NCI-H1048 (cell line): ENCODE measurements at places on chromosomes 6 and 20.
A peak's percentile ranks its signal among the peaks of the same experiment; 100 is the strongest.

- no peak for DNase-seq
Observed at GRCh38 chr20:17431621-17432364, 99.4 kb downstream of the BFSP1 start.

DNA sequence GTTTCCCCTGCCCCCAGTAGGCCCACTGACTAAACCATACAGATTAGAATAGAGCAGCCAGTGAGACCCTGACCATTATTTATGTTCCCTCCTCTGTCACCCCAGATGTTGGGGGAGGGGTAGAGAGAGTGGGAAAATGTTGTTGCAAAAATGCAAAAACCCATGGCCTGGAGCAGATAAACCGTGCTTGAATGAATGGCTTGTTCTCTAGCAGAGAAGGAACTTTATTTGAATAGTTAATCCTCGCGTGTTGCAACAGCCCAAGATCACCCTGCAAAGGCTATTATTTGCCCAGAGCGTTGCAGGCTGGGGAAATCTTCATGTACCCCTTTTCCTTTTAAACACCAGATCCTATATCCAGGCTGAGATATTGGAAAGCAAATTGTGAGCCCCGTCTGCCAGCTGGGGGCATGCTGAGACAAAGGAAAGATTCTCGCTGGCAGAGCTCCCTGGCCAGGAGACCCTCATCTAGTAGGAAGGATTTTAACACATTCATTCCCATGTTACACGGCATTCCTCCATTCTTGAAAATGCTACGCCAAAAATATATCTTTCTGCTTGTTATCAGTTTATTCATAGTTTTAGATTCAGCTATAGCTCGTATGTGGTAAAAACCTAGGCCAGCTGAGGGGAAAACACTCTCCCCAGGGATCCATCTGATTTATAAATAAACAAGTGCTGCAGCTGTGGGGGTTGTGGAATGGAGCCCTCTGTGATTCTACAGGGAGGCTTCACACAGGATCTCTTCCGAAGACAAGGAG lies 53.0 kb downstream of the LINC00237 start:
- DNase-seq: peak; percentile 85

GRCh38 chr6:158560836-158561320 lies 987 bp downstream of the TMEM181 start:
- DNase-seq: no peak

- no peak for DNase-seq
Observed at GRCh38 chr20:1835186-1836035, 59.8 kb upstream of the SIRPA start.

- no peak for DNase-seq
Observed at GRCh38 chr20:62362991-62363919, 3.9 kb downstream of the LAMA5 start.

GRCh38 chr6:170039156-170040114 lies 251.4 kb downstream of the DLL1 start:
- DNase-seq: no peak

GRCh38 chr20:59042151-59042795 lies at the start of gene PRELID3B:
TSS of gene PRELID3B (minus strand) at chr20:59042786. CDS start at chr20:59042730, 56 bp downstream.
- no peak for DNase-seq

GRCh38 chr6:36402481-36402880 lies 15.0 kb upstream of the ETV7 start:
- no peak for DNase-seq

DNA sequence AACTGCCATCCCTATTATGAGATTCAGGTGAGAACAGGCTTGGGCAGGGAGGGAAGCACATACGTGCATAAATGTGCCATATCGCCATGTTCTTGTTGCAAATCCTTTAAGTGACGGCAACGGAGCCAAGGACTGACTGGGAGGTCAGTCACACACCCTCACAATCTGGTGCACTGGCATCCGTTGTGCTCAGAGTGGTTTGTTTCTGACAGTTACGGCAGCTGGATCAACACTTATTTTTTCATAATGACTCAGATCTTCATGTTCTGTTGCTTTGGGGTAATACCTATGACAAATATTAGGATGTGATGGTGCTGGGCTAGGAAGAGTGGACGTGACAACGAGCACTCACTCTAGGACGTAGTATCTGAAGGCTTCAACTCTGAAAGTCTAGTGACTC lies 56.2 kb upstream of the PREP start:
- no peak for DNase-seq
